Spleen (tissue), 13 donors: ENCODE measurements at places on chromosomes 7 and 10.
A peak's percentile ranks its signal among the peaks of the same experiment; 100 is the strongest.

- no peaks in the 10 kb centered on the region for H3K27me3 ChIP-seq
- no peak overlapping the region for H3K27ac ChIP-seq
- H3K4me3 ChIP-seq: no peak overlapping the region
- no peak for DNase-seq
These were observed 47.3 kb upstream of the PIP4K2A start for GRCh38 chr10:22761569-22762220.

GRCh38 chr10:58435297-58435985 is 50.2 kb downstream of the TFAM start:
- peak overlapping the region; percentile 46 for H3K27ac ChIP-seq
- H3K36me3 ChIP-seq: no peaks in the 10 kb centered on the region
- no peaks in the 10 kb centered on the region for H3K4me1 ChIP-seq
- no peak overlapping the region for H3K4me3 ChIP-seq
- no peak for DNase-seq

DNA sequence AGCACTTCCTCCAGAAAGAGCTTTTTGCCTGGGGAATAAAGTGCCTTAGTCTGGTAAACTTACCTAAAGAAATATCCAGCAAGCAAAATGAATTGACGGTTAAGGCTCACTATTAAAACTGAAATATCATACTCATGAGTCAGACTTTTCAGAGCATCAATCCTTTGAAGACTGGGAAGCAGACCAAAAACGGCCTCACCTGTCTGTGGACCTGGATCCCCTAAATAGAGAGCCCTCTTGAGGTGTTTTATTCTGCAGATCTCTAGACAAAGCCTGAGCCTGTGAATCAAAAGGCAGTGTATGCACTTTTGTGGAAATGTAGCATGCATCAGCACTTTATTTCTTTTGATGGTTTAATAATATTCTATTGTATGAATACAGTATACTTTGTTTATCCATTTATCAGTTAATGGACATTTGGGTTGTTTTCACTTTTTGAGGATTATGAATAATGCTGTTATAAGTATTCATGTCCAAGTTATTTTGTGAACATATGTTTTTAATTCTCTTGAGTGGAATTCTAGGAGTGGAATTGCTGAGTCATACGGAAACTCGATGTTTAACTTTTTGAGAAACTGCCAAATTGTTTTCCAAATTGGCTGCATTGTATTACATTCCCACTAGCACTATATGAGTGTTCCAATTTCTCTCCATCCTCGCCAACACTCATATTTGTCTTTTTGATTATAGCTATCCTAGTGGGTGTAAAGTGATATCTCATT is 449.0 kb upstream of the IGFBP3 start:
- H3K4me3 ChIP-seq: no peak overlapping the region
- H3K27me3 ChIP-seq: no peaks in the 10 kb centered on the region
- no peak overlapping the region for H3K27ac ChIP-seq
- DNase-seq: no peak
- no peaks in the 10 kb centered on the region for H3K36me3 ChIP-seq

- peak; percentile 84 for DNase-seq
- no peak overlapping the region for H3K4me3 ChIP-seq
- no peaks in the 10 kb centered on the region for H3K27me3 ChIP-seq
- no peaks in the 10 kb centered on the region for H3K4me1 ChIP-seq
- no peaks in the 10 kb centered on the region for H3K36me3 ChIP-seq
These were observed 55.9 kb downstream of the UPF2 start for GRCh38 chr10:11986593-11987216.
